Activated T-cell treated with anti-CD3 and anti-CD28 coated beads for 48 hours (primary cell): ENCODE measurements at places on chromosomes 5 and 9.

- DNase-seq: no peak
Observed at GRCh38 chr5:33807771-33808170, 84.0 kb downstream of the ADAMTS12 start.

GRCh38 chr5:140690376-140690932 is 716 bp downstream of the HARS1 start:
- no peak for DNase-seq

GRCh38 chr5:80141681-80142080 is 106.5 kb downstream of the THBS4 start:
- DNase-seq: no peak

- DNase-seq: no peak
Observed at GRCh38 chr9:20353524-20353923, 268.8 kb downstream of the MLLT3 start.
